ENCODE measurements at places on chromosomes 1 and 21.

GRCh38 chr1:172447641-172448040 is 3.8 kb upstream of the PIGC start:
- no peak for DNase-seq

DNA sequence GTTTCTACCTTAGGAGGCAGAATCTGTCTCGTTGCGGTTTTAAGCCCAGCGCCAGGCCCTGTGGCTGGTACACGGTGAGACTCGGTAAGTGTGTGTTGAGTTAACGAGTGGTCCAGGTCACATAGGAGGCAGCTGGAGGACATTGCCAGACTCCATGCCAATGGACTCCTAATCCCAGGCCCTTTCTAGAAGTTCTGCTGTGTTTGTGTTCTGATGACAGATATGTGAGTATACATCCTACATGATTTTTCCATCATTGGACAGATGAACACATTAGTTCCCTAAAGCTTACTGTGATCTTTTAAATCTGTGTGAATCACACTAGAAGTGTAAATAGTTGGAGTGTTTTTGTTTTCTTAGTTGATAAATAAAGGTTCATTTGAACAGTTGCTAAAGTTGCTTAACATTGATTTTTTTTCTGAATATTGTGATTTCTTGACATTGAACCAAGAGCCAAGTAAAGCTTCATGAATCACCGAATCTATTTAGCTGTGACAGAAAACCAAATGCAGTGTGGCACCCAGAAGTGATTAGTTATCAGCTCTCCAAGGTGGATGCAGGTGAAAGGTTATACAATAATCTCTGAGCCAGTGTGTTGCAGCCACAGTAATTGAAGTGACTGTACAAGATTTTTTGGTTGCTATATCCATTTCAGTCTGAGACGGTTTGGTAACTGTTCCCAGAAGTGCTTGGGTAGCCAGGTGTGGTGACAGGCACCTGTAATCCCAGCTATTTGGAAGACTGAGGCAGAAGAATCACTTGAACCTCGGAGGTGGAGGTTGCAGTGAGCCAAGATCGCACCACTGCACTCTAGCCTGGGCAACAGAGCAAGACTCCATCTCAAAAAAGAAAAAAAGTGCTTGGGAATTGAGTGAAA is 46.3 kb downstream of the DOP1B start:
- DNase-seq, result no peak

GRCh38 chr1:106063510-106063909 is 993.0 kb upstream of the PRMT6 start:
- DNase-seq, result no peak

DNA sequence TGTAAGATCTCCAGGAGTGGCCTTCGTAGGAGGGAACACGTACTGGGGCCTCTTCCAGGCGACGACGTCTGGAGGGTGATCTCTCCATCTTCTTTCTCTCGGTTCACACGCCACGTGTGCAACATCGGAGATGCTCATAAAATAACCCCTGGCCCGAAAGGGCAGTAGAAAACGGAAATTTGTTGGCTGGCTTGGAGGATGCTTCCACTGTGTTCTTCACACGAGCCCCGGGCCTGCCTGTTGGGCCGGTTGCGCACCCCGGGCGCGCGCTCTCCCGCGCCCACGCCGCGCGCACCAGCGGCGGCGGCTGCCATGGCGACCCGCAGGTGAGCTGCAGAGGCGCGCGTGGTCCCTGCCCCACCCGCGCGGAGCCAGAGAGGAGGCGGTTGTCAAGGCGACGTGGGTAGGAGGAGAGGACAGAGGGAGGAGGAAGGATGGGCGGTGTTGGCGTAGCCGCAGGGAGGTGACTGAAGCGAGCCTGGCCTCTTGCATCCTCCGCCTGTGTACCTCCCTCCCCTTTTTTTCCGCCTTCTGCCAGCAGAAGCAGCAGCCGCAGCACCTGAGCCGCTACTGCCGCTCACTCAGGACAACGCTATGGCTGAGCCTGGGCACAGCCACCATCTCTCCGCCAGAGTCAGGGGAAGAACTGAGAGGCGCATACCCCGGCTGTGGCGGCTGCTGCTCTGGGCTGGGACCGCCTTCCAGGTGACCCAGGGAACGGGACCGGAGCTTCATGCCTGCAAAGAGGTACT is at the start of gene ELAPOR1:
ELAPOR1 (plus strand) TSS at position 526 of the 752 bp plus-strand sequence; CDS start at position 595, 69 bp downstream.
- DNase-seq, result peak; percentile 92

DNA sequence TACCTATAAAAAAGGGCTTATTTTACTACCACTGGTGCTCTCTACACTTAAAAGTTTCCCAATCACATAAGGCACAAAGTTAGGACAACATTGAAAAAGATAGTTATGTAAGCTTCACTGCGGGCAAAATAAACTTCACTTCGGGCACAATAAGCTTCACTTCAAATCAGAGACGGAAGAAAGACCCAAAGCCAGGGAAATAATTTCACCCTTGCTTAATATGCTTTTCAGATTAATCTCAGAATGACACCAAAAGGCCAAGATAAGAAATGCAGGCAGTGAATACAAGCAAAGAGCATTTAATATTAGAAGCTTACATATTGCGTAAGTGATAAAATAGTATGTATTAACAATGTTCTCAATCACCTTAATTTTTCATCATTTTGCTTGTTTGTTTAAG is 444.2 kb downstream of the SETD4 start:
- no peak for DNase-seq

All from activated CD4-positive, alpha-beta T cell treated with anti-CD3 and anti-CD28 coated beads, Interleukin-2, amount 10 ng/mL, durations not matched to agents 7 days and 5 days (primary cell).